Stimulated activated CD4-positive, alpha-beta T cell treated with anti-CD3 and anti-CD28 coated beads, Interleukin-1b, Interleukin-23, amount 100 ng/mL, for 1 hour (primary cell): ENCODE measurements at places on chromosomes 11 and 22.

DNA sequence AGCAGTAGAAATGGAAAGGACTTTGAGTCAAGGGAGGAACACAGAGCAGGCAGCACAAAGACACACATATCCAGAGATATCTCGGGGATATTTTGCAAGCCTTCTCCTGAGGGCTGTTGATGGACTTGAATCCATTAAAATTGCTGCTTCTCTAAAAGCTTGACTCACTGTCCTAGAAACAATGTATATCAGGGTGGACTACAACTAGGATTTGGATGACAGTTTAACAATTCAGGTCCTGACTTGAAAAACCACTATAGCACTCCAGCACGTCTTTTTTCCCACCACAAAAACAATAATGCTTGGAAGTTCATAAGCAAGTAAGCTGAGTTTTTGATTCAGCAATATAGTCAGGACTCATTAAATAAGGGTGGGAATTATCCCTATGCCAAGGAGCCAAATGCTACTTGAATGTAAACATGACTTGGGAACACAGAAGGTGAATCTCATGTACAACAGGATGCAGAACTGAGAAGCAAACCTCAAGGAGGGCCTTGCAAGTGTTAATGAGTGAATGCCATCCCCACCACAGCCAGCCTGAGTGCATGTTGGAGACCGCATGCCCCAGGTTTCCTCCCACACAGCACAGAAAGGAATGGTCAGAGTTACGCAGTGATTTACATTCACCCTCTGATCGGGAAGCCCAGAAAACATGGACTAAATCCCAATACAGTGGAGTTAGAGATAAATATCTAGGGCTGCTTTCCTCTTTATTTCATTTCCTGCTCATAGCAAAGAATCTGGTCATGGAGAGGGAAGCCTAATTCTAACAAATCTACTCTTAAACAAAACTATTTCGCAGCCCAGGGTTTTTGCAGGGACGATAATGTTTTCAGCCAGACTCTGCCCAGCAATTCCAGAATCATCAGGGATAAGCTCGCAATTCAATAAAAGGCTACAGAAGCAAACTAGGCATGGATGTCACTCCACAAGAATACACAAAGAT lies 98.4 kb upstream of the OR9G4 start:
- DNase-seq: no peak

DNA sequence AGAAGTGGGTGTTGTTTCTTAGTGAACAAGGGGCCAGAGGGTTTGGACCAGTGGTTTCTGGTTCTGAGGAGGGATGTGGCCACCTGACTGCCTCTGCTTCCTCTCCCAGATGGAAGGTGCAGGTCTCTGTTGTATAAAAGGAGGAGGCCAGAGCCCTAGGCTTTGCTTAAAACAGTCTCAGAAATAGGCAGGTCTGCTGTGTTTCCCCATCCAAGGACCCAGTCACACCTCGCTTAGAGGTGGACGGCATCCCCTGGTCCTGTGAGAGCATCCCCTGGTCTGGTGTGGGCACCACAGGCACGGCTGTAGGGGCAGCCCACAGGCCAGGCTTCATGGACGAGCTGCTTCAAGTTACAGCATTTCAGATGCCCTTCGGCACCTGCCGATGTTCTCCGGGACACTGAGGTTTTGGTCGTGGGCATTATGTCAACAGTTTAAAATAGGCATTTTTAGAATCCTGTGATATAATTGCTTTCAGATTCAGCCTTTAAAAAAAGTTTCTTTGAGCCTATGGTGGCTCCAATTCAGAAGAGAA lies 45.7 kb upstream of the SHANK2 start:
- no peak for DNase-seq

DNA sequence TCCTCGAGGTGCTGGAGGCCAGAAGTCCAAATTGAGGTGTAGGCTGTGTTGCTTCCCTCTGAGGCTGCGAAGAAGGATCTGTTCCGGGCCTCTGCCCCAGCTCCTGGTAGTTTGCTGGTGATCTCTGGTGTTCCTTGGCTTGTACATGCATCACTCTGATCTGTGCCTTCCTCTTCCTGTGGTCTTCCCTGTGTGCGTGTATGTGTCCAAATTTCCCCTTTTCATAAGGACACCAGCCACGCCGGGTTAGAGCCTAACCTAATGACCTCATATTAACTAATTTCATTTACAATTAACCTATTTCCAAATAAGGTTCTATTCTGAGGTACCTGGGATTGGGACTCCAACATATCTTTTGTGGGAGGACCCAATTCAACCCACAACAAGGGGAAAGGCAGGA lies 21.5 kb downstream of the RIBC2 start:
- DNase-seq: no peak

- no peak for DNase-seq
Observed at GRCh38 chr11:8822469-8822868, 88.5 kb upstream of the AKIP1 start.

DNA sequence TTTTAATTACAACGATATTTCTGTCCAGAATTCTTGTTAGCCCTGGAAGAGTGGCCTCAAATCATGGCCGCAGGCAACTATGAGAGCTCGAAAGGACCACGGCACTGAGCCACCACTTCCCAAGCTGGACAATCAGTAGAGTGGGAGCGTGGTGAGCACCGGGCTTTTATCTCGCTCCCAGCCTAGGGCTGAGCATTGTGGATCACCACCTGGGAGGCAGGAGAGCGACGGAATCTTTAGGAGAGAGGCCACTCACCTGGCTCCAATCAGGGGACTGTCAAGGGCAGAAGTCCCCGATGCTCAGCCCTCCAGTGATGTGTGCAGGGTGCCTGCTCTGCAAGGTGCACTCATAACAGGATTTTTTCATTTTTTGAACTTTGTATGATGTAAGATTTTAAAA lies 377.1 kb upstream of the B3GAT1 start:
- DNase-seq: no peak

- DNase-seq: no peak
Observed at GRCh38 chr11:130204703-130205095, 45.1 kb downstream of the ST14 start.

- DNase-seq: no peak
Observed at GRCh38 chr11:69654660-69655478, 13.9 kb downstream of the CCND1 start.

DNA sequence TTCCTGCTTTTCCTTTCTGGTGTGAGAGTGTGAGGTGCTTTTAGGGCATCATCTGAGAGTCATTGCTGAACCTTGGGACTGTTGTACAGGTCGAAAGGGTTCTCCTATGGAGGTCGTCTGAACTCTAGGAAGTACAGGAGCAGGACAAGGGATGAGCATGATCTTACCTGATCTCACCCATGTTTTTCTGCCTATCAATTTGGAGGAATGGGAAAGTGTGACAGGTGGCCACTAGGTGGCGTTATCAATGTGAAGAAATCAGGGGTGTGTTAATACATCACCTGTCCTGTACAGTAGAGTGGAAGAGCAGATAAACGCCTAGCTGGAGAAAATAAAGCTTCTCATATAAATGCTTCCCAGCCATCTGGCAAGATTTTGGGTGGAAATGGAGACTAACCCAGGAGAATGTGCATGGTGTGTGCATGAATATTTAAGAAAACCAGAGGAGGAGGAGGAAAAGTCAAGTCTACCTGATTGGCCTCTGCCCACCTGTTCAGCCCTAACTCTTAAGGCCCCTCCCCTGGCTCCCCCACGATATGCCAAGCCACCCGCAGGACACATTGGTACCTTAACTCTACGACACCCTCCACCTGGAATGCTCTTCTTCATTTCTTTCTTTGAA lies 72.0 kb upstream of the NARS2 start:
- peak; percentile 13 for DNase-seq

DNA sequence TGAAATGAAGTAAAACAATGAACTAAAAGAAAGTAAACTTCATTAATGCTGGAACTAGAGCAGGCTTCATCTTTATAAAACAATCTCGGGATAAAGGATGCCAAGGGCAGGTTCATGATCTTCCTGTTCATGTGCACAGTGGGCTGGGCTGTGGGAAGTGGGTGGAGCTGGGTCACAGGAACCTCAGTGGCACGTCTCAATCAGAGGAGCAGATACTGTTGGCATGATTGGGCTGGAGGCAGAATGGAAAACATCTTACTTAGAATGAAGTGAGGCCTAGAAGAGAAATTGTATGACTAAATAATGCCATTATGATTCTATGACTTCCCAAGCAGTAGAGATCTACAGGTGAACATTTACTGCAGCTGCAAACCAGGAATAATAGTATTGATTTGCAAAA lies 45.4 kb upstream of the CALCB start:
- no peak for DNase-seq

DNA sequence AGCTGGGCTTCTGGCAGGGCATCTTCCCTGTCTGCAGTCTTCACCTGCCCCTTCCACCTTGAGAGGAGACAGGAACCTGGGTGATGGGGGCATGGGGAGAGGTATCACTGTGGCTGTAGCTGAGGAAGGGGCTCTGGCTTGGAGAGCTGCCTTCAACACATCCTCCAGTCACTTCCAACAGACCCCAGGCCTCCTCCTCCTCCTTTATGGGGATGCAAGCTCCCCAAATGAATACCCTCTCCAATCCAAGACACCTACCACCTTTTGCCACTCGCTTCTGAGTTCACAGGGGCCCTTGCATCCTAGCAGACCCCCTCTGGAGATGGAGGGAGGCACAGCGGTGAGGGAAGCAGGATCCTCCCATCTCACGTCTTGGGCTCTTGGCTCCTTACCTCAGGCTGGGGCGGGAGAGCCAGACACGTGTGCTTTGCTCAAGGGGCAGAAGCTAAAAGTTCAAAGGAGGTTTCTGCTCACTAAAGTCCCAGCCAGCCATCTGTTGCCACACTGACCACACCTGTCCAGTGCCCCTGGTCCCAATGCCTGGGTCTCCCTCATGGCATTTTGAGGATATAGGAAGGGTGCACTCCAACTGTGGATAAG lies 13.2 kb downstream of the ANKK1 start:
- no peak for DNase-seq

DNA sequence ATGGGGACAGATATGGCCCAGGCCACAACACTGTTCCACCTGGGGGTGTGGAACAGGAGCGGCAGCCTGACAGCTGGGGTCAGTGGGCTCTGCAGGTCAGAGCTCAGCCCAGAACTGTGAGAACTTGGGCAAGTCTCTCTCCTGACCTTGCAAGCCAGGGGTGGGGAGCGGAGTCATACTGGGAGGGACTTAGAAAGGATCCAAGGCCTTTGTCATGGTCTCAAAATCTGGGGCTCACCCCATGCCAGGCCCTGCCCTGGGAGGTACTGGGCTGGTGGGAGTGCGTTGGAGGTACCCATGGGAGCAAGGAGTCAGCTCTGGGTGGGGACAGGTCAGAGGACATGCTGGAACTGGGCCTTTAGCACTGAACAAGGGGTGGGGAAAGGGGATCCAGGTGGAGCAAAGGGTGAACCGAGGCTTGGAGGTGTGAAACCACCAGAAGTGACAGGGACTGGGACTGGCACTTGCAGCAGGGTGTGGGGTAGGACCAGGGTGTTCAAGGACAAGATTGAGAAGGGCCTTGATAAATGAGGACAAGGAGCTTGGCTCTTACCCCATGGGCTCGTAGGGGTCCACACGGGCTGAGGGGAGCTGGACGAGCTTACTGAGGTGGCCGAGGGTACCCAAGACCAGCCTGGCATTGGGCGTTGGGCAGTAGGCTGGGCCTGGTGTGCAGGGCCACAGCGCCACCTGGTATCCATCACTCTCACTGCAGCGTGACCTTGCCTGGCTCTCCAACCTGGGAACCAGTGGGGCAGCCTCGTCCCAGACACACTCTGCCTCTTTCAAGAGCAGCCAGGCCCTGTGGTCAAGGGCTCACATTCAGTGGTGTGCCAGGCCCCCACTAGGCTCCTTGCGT lies 7.4 kb upstream of the PMM1 start:
- no peak for DNase-seq

GRCh38 chr11:130771708-130772107 lies 144.6 kb downstream of the SNX19 start:
- no peak for DNase-seq
